ACHN (cell line): ENCODE measurements at places on chromosomes 6 and 20.

DNA sequence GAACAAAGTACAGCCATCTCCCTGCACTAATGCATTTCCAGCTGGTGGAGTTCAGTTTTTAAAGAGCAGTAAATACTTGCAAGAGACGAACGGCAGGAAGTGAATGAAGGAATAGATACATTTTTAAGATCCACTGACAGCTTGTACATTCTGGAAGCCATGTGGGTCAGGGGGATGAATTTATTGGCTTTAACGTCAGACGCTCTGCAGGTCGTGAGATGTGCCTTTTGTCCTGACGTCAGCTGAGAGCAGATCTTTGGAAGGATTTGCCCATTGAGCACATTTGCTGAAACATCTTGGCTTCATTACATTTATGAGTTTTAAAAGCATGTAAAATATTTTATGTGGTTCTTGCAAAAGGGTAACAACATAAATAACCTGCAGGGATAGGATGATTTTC is 29.5 kb upstream of the SALL4 start:
- DNase-seq, result no peak

DNA sequence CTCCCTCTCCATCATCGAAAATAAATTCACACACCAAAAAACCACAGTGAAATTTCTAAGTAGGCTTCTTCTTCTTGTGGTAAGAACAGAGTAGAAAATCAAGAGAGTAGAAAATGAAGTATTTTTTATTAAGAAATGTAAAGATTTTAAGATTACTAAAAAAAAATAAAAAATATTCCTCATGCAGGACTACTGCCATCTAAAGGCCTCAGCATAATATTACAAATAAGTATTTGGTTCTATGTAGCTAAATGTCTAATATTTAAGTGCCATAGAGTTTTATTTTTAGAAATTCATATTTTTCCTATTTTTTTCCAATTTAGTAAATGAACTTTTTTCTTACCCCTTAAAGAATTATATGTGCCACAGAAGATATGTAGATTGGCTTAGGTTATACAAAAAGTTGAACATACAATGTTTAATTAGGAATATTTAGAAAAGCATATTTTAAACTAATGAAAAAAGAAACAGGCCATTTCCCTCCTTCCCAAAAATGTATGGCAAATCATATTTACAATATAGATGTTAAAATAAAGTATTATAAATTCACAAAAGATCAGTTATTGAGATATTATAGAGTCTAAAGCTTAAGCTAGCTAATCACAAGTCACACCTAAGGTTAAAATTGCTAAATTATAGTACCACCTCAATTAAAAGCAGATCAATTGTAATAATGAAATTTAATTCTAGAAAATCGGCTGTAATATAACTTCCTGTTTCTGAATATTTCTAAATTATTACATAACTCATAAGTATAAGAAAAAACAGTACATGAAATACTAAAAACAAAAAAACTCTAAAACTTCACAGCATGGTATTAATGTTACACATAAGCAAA is 3.5 kb upstream of the NT5DC1 start:
- peak; percentile 28 for DNase-seq

DNA sequence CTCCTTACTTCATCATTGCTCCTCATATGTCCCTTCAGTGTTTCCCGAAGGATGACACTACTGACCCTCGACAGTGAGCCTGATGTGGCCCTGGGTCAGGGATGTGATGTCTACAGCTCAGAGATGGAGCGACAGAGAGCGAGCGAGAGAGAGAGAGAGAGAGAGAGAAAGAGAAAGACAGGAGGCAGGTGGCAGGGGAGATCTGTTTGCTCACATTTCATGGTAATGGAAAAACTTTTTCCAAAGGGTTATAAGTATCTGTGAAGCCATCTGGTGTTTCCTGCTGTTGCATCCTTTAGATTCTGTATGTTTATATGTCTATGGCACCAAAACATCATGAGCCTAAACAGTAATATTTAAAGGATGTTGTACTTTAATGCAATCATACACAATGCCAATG is 77.2 kb downstream of the PPP1R3G start:
- DNase-seq, result no peak

- DNase-seq, result peak; percentile 58
These were observed 139.0 kb downstream of the PXDC1 start for GRCh38 chr6:3612341-3613041.

GRCh38 chr6:33694401-33694931 is 17.0 kb downstream of the UQCC2 start:
- DNase-seq, result no peak

GRCh38 chr20:12414446-12415274 is 497.0 kb downstream of the BTBD3 start:
- no peak for DNase-seq

GRCh38 chr20:1014471-1014870 is 12.4 kb upstream of the RSPO4 start:
- DNase-seq, result no peak

DNA sequence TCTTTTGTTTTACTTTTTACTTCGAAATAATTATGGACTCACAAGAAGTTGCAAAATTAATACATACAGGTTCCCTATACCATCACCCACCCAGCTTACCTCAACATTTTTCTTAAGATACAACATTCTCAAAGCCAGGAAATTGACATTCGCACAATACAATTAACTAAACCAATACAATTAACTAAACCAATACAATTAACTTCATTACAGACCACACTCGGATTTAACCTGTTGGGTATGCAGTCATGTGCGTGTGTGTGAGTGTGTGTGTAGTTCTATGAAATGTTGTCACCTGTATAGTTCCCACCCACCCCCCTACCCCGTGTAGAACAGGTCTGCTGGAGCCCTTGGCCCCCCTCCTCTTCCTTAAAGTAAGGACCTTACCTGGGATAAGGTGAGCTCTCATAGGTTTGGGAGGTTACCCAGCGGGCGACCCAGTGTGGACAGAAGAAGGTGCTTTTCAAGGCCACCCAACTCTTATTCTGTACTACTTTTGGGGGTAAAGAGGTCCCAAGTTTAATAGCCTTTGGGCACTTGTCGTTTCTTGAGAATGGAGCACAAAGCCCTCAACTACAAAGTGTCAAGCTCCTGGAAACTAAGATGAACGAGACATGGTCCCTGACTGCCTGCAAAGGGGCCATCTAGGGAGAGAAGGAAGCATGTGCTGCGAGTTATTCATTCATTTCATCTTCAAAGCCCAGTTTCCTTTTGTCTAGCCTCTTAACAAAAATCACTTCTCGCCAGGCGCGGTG is 544 bp upstream of the STK38 start:
- DNase-seq, result no peak

DNA sequence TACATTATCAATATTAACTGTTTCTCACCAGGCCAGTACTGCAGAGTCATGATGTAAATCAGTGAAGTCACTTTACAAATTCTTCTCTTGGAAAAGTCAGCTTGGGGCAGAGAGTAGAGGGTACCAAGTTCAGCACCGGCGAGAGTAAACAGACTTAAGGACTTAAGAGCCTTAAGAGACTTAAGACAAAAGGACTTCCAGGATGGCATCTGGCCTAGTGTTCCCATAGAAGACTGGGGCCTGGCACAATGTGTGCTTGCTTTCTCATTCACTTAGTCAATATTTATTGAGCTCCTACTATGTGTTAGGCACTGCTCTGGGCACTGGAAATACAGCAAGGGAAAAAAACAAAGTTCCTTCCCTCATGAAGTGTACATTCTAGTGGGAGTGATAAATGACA is 1.4 kb upstream of the SNPH start:
- no peak for DNase-seq

- DNase-seq, result no peak
These were observed 488.5 kb upstream of the MAP3K7 start for GRCh38 chr6:91075244-91075976.

- no peak for DNase-seq
These were observed 2.9 kb downstream of the COL20A1 start for GRCh38 chr20:63295846-63296245.

DNA sequence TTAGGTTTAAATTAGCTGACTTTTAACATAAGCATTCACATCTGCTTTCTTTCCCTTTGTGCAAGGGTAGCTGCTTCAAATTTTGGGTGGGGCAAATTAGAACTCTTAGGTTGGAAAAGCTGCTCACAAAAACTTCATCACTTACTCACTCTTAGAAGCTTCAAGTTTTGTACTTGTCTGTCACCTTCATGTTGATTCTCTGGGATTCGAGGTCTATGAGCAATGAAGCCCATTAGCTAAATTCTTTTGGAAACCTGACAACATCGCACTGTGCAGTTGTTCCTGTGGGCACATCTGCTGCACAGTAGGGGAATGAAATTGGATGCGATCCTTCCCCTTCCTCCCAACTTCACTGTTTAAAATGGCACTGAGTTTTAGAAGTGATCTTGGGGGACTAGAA is 156.1 kb downstream of the UBE3D start:
- no peak for DNase-seq

DNA sequence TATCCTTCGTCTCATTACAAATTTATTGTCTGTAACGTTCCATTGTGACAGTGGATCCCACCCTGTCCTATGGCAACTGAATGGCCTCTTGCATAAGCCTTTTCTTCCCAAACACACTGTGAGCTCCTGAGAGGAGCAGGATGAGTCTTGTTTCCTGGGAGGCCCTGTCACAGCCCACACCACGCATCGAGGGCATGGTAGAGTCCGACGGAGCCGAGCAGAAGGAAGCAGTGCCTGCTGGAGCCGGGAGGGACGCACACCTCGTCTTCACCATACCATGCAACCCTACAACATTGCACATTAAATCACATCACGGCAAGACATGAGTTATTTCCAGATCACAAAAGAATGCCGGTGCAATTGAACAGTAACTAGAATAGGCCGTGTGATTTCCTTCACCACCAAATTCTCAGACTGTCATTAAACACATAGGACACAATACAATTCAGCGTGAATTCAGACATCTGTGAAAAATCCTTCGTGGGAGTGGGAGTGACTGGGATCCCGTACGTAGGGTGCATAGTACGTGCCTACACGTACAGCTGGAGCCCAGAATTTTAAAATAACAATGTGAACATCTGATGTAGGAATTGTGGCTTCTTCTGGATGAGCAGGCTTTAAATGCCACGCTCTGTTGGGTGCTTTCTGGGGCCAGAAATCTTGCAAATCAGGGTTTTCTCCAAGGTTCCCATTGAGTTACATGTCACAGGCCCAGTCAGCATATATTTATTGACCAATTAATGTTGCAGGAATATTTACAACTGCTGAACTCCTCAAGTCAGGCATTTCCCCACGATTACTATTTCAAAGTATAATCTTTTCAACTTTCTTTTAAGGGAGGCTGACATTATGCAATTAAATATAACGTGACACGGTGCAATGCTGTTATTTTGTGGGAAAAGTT is 201.8 kb downstream of the TTLL2 start:
- no peak for DNase-seq

- no peak for DNase-seq
These were observed 8.9 kb upstream of the NR2E1 start for GRCh38 chr6:108156938-108157233.

GRCh38 chr6:125789576-125790357 is 993 bp upstream of the NCOA7 start:
- peak; percentile 37 for DNase-seq

- DNase-seq, result no peak
These were observed 13.3 kb downstream of the PREP start for GRCh38 chr6:105389543-105389942.
